Stimulated activated CD4-positive, alpha-beta T cell treated with anti-CD3 and anti-CD28 coated beads, TNF-alpha, amount 100 ng/mL, for 4 hours (primary cell): ENCODE measurements at places on chromosomes 4 and X.

DNA sequence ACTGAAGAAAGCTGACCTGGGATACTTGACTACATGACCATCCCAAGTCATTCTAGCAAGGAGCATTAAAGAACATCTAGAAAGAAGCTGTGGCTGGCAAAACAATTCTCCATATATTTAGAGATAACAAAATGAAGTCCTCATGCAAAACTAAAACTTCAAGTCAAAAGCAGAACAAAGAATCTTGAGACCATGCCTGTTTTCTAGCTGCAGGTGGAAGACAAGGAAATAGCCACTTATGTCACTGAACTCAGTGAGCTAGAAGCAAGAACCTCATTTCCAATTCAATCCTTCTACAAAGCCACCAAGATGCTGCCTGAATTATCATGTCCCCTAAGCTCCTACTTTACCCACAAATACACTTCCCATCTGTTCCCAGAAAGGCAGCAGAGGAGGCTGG lies 13.8 kb downstream of the USP46 start:
- no peak for DNase-seq

DNA sequence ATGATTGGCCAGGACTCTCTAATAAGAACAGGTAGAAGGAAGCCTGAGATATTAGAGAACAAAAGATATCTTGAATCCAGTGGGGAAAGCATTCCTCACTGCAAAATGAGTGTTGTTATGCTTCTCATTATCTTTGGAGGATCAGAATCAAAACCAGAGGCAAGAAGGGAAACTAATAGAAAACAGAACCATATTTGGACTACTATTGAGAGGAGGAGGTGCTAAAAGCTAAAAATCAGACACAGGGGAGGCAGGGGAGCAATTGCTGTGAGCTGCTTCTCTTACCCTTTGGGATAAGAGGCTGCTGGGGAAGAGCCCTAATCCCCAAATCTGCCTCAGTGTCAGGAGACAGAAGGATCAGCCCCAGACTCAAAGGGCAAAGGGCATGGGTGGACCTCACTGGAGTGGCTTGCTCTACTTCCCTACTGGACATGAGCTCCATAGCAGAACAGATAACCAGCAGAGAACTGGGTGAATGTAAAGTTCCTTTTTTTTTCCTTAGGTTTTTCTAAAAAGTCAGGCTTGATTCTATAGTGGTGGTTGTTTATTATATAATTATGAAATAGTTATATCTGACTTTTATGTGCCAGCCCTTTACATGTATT lies 60.1 kb downstream of the SEPTIN11 start:
- no peak for DNase-seq

DNA sequence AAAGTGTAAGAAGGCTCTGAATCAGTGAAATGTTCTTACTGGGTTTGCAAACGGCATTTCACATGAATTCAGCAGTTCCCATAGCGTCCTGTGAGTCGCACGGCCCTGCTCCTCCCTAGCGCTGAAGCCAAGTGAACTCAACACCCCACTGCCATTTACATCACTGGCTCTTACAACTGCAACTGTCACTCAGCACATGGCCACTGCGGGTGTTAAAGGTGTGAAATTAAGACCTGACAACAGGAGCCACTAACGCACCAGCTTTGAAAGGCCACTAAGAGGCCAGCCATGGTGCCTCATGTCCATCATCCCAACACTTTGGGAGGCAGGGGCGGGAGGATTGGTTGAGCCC lies 31.7 kb downstream of the RNF212 start:
- no peak for DNase-seq

DNA sequence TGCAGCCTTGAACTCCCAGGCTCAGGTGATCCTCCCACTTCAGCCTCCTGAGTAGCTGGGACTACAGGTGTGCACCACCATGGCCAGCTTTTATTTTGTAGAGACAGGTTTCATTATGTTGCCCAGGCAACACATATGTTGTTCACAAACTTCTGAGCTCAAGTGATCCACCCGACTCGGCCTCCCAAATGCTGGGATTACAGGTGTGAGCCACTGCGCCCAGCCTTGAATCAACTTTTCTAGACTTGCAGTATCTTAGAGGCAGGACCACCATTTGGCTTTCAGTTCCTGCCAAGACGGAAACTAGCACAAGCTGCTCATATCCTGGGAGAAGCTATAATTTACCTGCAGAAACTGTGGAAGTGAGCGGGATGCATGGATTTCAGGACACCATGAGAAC lies 19.9 kb downstream of the NAT8L start:
- no peak for DNase-seq

DNA sequence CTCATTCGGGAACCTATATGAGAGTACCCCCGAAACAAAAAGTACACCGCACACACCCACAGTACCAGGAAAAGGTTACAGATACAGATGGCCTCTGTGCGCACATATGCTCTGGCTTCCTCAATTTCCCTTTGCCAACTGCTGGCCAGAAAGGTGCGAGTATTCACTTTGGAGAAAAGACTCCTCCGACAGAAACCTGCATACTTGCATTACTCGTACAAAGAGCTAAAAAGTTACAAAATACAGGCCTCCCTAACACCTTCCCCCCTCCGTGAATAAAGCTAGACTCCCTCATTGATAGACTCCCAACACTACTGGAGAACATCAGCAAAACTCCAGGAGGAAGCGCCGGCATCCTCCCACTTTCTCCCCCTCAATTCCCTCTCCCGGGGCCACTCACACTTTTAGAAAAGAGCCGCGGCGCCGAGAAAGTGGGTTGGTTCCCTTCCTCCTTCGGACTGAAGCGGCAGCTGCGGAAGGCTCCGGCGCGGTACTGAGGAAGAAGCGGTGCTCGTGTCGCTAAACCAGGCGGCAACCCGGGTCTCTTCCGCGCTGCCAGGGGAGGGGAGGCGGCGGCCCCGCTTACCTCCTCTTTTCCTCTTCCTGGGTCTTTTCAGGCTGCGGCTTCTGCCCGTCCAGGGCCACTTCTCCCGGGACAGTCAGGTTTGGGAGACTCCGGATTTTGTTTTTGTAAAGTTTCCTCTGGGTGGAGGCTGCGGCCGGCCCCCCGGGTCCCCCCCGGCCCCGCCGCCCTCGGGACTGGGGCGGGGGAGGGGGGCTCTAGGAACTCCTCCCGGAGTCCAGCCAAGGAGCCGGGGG lies 1.1 kb downstream of the FBXW7 start:
- DNase-seq: no peak

DNA sequence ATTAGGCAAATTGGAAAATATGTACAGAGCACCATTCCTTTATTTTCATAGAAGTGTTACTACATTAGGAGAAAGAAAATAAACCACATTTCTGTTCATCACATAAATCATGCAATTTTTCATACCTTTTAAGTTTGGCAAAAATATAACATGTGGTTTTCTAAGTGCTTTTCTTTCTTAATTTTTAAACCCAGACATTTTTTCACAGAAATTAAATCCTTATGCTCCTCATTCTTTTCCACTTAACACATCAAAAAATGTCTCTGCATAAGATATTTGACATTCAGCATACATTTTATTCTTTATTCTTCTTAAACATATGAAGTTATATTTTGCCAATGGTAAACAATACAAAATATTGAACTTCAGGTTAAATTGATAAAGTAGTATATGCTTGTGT lies 826.6 kb upstream of the SLIT2 start:
- no peak for DNase-seq

DNA sequence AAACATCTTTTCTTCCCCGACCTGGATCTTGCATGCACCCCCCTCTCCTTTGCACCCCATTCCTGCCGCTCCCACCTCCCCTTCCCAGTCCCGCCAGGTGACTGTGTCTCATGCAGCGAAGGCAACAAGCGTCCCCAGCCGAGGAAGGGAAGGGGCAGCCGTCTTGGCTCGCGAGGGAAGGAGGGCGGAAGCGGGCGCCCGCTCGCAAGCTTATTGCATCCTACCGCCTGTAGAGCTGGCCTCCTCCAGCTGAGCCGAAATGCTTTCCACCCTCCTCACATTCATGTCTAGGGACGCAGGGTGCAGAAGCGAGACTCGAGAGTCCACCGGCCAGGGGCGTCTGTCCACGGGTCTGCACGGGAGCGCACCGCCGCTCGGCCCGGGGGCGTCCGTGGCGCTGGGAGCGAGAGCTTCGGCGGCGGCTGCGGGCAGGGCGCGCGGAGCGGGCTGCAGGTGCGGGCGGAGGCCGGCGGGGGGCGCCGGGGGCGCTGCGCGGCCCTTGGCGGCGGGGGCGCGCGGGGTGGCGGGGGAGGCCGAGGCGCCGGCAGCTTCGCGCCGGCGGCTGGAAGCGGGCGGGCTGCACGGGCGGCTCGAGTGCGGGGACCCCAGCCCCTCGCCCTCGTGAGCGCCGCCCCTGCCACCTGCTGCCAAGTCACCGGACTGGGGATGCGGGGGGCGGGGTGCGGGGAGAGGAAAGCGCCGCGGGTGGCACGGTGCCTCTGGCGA lies at the start of gene KCNIP4:
KCNIP4 (minus strand) TSS at position 426 of the 726 bp plus-strand sequence.
- no peak for DNase-seq

DNA sequence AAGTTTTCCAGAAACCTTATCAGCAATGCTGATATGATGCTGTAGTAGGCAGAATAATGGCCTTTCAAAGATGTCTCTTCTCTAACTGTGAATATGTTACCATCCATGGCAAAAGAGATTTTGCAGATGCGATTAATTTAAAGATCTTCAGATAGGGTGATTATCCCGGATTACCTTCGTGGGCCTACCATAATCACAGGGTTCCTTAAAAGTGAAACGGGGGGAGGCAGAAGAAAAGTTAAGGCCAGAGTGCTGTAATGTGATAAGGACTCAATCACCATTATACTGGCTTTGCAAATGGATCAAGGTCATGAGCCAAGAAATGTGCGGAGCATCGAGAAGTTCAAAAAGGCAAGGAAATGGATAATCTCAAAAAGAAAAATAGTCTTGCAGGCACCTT lies 459.6 kb downstream of the CCSER1 start:
- DNase-seq: no peak

DNA sequence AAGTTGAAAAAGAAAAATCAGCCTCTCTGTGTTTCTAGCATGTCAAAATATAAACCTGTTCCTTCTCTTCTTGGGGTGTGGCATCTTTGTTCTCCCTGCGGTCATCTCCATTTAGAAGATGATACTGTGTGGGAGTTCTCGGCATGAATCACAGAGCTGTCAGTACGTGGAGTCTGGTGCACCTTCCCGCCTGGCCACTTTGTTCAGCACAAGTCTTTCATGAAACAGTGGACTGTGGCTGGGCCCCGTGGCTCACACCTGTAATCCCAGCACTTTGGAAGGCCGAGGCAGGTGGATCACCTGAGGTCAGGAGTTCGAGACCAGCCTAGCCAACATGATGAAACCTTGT lies 166.5 kb downstream of the MAML3 start:
- no peak for DNase-seq

GRCh38 chr4:183445097-183445428 lies 627 bp downstream of the CDKN2AIP start:
- DNase-seq: no peak

DNA sequence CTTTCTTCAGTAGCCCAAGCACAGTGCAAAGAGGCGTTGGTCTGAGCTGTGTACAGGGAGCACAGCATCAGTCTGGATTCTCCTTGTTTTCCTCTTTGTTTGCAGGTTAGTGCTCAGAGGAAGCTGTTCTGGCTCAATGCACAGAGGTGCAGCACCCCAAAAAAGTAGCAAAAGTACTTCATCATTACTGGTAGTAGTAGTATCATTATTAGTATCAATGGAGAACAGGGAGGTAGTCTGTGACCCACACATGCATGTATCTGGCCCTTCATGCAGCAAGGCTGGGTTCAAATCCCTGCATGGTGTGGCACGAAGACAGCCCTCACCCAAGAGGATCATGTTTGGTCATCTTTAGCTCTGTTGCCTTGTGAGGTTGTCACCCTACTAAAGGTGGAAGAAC lies 68.7 kb downstream of the CXXC4 start:
- DNase-seq: no peak

GRCh38 chr4:153668647-153669046 lies 15.4 kb upstream of the TLR2 start:
- no peak for DNase-seq

- no peak for DNase-seq
Observed at GRCh38 chr4:26812049-26812714, 48.5 kb upstream of the STIM2 start.

- no peak for DNase-seq
Observed at GRCh38 chr4:33566649-33567048, 2677.7 kb downstream of the ARAP2 start.

GRCh38 chrX:151676196-151676595 lies 19.1 kb upstream of the PRRG3 start:
- DNase-seq: no peak

DNA sequence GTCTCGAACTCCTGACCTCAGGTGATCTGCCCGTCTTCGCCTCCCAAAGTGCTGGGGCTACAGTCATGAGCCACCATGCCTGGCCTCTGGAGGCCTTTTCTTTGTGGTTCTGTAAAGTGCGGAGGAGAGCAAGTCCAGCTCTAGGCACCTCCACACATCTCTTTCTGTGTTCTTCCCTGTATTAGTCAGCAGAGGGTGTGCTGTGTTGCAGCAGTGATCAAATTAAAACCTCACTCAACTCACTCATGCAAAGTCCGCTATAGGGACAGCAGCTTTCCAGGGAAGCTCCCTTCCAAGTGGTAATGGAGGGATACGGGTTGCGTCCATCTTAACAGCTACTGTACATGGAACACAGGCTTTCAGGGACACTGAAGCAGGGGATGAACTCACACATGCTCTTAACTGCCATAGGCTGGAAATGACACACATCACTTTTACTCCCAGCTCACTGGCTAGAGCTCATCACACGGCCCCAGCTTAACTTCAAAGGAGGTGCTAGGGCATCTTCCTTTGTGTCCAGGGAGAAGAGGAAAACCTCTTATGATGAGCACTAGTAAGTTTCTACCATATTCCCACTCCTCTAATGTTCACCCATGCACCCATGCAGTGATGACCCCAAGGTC lies 36.0 kb upstream of the CCNG2 start:
- DNase-seq: no peak

- no peak for DNase-seq
Observed at GRCh38 chr4:121675715-121676114, 21.1 kb downstream of the ANXA5 start.

- no peak for DNase-seq
Observed at GRCh38 chr4:108430921-108431320, 189.5 kb upstream of the RPL34 start.

DNA sequence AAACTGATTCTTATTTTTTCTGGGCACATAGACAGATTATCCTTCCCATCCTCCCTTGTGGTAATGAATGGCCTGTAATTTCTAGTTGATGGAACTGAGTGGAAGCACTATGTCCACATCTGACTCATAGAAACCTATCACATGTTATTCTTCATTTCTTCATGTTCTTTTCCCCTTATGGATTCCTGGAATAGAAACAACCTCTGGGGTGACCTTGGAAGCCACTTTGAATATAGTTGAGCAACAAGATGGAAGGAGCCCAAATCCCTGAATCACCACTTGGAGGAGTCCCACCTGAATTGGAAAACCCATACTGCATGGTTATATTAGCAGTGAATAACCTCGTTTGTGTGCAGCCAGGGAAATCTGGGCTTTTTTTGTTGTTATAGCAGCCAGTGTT lies 137.8 kb downstream of the MID1IP1 start:
- no peak for DNase-seq

- no peak for DNase-seq
Observed at GRCh38 chrX:65587616-65588526, 53.3 kb upstream of the LAS1L start.
